ENCODE measurements at places on chromosomes 1 and 21. TPM values are rescaled to one million over a fixed set of nuclear protein-coding genes. Genes with fewer than 3 reads are reported as not detected.

The ERG gene
- total RNA-seq, result not detected

The ACTL8 gene
- not detected for total RNA-seq

The SPATA46 gene
- not detected for total RNA-seq

The AGO1 gene
- 25.7 TPM for total RNA-seq

The TMIGD3 gene
- total RNA-seq, result not detected

The PLA2G5 gene
- total RNA-seq, result not detected

The DNASE2B gene
- total RNA-seq, result not detected

Data from T-helper 1 cell treated with Interleukin-12 subunit alpha and Interleukin-12 subunit beta and Interleukin-4 antibody, amounts not matched to agents 30 ng/mL and 1 ng/mL, for 36 hours (primary cell).